ENCODE measurements at places on chromosomes 11 and 22.

GRCh38 chr11:112377946-112378345 is 117.3 kb upstream of the PLET1 start:
- DNase-seq = no peak

GRCh38 chr22:44437216-44438055 is 60.6 kb downstream of the RTL6 start:
- DNase-seq = no peak

DNA sequence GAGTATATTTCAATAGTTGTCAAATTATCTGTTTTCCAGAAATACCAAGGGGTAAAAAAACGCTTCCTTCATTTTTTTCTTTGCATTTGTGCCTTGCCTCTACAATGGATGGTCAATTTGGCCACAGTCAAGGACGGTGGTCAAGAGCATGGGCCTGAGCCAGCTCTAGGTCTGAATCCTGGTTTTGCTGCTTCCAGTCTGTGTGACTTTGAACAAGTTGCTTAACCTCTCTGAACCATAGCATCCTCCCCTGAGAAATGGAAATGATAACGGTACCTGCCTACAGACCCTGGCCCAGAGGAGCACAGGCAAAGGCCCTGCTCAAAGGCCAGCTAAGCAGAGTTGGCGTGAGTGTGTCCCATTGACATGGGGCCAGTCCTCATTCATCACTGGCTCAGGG is 3.1 kb downstream of the PNPLA5 start:
- DNase-seq = no peak

DNA sequence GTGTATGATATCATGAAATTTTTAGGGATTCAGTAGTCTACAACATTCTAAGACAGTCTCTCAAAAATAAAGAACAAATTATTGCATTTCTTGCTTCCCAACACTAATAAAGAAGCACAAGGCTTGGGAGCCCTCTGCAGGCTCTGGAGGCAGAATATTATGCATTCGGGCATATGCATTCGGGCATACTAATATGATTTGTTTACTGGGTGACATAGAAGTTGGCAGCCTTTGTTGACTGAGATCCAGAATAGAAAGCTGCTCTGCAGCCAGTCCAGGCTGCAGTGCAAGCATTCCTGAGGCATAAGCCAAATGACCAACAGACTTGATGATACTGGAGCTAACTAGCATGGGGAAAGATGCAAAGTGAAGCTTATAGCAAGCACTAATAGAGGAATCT is 945.5 kb downstream of the OPCML start:
- DNase-seq = no peak

GRCh38 chr22:45533703-45534102 is 31.0 kb downstream of the FBLN1 start:
- no peak for DNase-seq

DNA sequence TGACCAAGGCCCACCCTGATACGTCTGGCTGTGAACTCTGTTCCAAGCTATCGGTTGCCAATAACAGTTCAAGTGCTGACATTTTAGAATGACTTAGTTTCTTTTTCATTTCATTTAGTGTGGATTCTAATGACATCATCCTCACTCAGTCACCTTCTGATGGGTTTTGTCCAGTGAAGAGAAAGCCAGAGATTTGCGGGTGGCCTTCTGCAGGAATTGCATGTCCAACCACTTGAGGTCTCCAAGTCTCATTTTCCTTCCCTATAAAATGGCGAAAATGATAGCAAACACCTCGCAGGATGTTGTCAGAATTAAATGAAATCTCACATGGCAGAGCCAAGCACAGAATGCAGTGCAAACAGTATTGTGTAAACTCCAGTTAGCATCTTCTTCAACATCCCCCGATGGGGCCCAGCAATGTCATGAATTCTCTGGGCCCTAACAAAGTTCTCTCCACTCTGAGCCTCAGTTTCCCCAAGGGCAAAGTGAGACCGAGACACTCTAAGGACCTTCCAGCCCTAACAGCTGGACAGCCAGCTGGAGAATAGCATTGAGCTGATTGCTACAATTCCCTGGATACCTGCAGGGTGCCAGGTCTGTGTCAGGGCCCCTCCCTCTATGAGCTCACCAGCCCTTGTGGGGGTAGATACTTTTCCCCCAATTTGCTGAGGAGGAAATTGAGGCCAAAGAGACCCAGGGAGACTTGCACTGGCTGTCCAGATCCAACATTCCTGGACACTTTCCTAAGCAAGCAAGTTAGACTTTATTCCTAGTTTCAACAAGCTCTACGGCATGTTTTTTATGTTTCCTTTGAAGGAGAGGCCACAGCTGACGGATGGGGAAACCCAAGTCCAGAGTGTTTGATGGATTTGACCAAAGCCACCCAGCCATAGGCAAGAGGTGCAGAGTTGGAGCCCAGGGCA is 286.7 kb downstream of the MN1 start:
- DNase-seq = no peak

GRCh38 chr22:18976197-18976751 is 40.2 kb upstream of the PRODH start:
- DNase-seq = no peak

- no peak for DNase-seq
Measured at GRCh38 chr11:2700415-2701211, 819 bp upstream of the KCNQ1OT1 start.

- no peak for DNase-seq
Measured at GRCh38 chr11:35407041-35407440, 12.3 kb downstream of the SLC1A2 start.

GRCh38 chr22:36160499-36160942 is at the start of gene APOL3:
TSS of gene APOL3 (minus strand) at chr22:36160755. CDS start at chr22:36149055, 11,700 bp downstream.
- DNase-seq = peak; percentile 28

- DNase-seq = no peak
Measured at GRCh38 chr11:102967497-102967896, 12.0 kb upstream of the MMP13 start.

GRCh38 chr22:19622061-19622441 is 92.3 kb upstream of the SEPTIN5 start:
- no peak for DNase-seq

- DNase-seq = no peak
Measured at GRCh38 chr22:33640900-33641299, 279.4 kb downstream of the LARGE1 start.

DNA sequence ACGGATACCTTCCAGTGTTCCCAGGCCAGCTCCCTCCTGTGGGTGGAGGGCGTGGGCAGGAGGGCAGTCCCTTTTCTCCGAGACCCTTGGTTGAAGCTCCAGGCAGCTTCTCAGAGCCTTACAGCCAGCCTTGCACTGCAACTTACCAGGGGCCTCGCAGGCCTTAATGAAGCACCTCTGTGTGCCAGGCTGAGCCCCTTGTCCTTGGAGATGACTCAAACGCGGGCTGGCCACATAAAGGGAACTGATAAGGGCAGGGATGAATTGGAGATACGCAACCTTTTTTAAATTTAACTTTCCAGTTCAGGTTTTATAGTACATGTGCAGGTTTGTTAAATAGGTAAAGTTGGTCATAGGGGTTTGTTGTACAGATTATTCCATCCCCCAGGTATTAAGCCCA is 72.7 kb downstream of the WNT7B start:
- no peak for DNase-seq

DNA sequence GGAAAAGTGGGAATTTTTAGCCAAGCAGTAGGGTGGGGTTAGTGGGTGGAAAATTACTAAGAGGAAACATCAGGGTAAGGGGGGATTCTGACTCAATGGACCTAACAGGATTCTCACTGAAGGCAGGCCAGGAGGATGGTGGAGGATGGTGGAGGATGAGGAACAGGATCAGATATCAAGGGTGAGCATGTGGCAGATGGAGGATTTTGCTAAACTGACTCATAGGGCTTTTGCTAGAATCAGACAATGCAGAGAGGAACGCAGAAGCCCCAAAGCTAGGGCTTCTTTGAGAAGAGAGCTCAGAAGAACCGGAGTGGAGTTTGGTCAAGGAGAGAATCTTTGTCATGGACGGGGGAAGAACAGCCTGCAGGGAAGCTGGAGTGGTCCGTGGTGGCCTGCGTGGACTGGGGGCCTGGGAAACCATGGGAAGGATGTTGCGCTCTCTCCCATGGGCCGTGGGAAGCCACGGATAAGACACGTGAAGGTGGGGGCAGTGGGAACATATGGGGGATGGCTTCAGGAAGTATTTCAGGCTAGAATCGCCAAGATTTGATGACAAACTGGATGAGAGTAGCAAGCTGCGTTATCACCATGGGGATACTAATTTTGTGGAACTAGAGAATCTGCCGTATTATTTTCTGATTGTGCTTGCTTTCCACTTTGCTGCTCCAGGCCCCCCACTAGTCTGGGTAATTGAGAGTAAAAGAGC is 165.2 kb downstream of the LDLRAD3 start:
- DNase-seq = no peak

- DNase-seq = no peak
Measured at GRCh38 chr11:74699615-74700396, 31.4 kb downstream of the CHRDL2 start.

DNA sequence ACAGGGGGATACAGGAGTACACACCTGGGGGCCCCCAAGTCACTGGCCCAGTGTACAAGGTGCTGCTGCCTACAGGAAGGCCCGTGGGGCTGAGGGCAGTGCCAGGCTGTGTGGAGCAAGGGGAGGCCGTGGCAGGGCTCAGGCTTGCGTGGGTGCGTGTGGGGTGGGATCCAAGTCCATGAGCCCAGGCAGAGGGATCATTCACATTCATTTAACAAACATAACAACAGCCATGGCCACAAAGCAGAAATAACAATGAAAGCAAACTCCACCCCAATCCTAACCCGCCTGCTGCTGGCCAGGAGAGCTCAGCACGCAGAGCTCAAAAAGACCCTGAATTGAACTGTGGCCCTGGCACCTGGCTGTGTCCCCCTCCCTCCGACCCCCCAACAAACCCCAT is 17.0 kb upstream of the SCGB1A1 start:
- DNase-seq = no peak

Measured in CD4-positive, alpha-beta T cell (primary cell).